ENCODE measurements at places on chromosomes 6 and 20.

- H3K4me1 ChIP-seq: no peaks in the 10 kb centered on the region
- DNase-seq: no peak
- H3K36me3 ChIP-seq: no peaks in the 10 kb centered on the region
- no peak overlapping the region for H3K27ac ChIP-seq
- no peaks in the 10 kb centered on the region for H3K27me3 ChIP-seq
Measured at GRCh38 chr6:105896821-105897095, 189.4 kb upstream of the PRDM1 start.

- no peaks in the 10 kb centered on the region for H3K27me3 ChIP-seq
- no peak for DNase-seq
- no peak overlapping the region for H3K4me3 ChIP-seq
- no peaks in the 10 kb centered on the region for H3K36me3 ChIP-seq
Measured at GRCh38 chr6:126773112-126773805, 345.2 kb upstream of the RSPO3 start.

GRCh38 chr6:163418311-163419029 is 4.0 kb downstream of the QKI start:
- H3K27ac ChIP-seq: no peak overlapping the region
- no peaks in the 10 kb centered on the region for H3K27me3 ChIP-seq
- no peak for DNase-seq
- H3K36me3 ChIP-seq: no peaks in the 10 kb centered on the region
- H3K4me3 ChIP-seq: no peak overlapping the region
- peaks cover 3% of the 10 kb centered on the region for H3K4me1 ChIP-seq

DNA sequence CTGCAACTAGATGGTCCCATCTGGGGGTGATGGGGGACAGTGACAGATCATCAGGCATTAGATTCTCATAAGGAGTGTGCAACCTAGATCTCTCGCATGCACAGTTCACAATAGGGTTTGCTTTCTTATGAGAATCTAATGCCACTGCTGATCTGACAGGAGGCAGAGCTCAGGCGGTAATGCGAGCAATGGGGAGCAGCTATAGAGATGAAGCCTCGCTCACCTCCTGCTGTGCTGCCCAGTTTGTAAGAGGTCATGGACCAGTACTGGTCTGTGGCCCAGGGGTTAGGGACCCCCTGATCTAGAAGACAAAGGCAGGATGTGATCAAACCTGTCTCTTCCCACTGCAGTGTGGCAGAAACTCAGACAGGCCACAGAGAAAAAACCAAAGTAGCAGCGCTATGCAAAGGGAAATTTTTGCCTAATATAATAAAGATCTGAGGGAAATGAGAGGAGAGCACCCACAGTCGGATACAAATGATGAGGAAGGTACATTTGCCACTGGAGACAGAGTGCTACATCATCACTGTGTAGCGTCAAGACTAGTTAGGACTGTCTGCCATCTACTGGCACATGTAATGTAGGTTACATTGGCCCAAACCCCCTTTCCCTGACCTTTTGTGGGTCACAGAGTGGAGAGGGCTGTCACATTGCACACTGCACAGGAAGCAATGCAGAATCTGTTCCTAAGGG is 4.1 kb upstream of the LY86 start:
- no peaks in the 10 kb centered on the region for H3K4me1 ChIP-seq
- no peak for DNase-seq
- H3K27me3 ChIP-seq: no peaks in the 10 kb centered on the region
- H3K27ac ChIP-seq: no peak overlapping the region

All from aorta (tissue), 5 donors.